NCI-H2029 (cell line): ENCODE measurements at places on chromosomes 7 and 10.
A peak's percentile ranks its signal among the peaks of the same experiment; 100 is the strongest.

- no peak for DNase-seq
Measured at GRCh38 chr7:69588773-69589172, 9.5 kb upstream of the AUTS2 start.

- peak; percentile 35 for DNase-seq
Measured at GRCh38 chr7:2863461-2864066, 19.5 kb upstream of the GNA12 start.

DNA sequence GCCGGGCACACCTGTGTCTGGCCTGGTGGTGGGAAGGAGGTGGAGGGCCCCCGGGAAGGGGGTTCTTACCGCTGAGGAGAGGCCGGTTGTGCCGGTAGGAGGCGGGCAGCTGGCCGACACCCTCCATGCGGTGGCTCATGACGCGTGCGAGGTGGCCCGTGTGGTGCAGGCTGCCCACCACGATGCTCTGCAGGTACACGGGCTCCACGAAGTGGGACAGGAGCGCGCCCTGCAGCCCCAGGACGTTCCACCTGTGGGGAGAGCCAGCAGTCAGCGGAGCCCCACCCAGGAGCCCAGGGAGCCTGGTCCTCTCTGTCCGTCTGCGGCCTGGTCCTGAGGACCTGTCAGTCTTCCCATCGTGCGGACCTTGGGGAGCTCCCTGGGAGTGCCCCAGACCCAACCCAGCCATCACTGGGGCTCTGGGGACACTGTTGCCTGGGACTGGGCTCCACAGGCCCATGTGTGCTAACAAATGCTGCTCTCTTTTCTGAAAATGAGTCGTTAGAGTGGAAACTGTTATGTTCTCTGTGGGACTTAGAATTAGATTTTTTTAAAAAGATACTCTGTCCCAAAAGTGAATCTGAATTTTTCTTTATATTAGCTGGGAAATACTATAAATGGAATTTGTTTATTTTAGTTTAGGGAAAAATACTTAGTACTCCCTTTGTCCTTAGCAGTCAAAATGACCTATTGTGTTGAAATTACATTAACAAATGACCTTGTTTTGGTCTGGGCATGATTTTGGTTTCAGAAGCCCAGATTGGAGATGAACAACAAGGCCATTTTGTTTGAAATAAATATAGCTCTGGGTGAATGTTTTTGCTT, 143.9 kb downstream of the WDR37 start:
- DNase-seq, result no peak

- DNase-seq, result no peak
Measured at GRCh38 chr7:141221007-141221612, 147.2 kb downstream of the TMEM178B start.

GRCh38 chr10:86583983-86584382, 62.4 kb upstream of the WAPL start:
- no peak for DNase-seq

DNA sequence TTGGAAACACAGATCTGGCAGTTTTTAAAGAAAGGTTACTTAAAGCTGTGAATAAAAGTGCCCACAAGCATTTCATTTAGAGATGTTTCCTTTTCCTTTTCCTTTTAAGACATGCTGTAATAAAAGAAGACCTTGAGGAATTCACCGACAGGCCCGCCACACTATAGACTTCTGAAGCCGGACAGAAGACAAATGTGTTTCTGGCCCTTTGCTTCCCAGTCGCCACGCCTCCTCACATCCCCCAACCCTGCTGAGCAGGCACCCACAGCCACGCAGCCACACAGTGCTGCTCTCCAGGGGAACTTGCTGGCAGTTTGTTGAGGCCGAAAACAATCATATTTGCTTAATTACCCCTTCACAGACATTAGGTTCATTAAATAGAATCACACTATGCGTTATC, 83.4 kb downstream of the SLC25A13 start:
- no peak for DNase-seq

DNA sequence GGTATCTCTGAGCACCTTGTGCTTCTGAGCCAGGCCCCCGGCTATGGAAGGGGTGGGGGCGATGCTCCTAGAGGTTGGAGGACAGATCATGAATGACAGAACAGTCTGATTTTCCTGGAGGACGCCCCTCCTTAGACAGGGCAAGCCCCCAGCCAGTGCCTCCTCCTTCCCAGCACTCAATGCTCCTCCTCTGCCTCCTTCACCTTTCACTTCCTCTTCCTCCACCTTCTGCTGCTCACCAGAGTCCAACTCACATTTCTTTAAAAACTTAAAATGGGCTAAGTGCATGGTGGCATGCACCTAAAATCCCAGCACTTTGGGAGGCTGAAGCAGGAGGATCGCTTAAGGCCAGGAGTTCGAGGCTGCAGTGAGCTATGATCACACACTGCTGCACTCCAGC, 71.1 kb upstream of the CUX1 start:
- DNase-seq, result no peak

- DNase-seq, result no peak
Measured at GRCh38 chr10:8473205-8473604, 418.7 kb downstream of the GATA3 start.

DNA sequence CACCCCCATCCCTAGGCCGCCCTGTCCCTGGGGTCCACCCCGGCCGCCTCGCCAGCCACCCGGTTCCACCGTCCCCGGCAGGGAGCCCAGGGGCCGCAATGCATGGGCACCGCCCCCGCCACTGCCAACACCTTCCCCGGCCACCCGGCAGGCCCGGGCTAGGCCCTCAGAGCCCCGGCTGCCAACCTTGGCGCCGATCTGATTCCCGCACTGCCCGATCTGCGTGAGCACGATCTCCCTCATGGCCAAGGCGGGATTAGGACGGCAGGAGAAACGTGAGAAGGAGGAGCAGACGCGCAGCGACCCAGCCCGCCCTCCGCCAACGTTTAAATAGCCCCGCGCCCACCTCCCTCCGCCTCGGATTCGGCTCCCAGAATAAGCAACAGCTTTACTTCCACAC, at the start of gene TUBB8:
Gene TUBB8 (minus strand): TSS at position 301 of the 400 bp plus-strand sequence. CDS start 58 bp downstream, at position 243.
- no peak for DNase-seq

- DNase-seq, result no peak
Measured at GRCh38 chr10:11913079-11913641, 90.0 kb downstream of the PROSER2 start.

DNA sequence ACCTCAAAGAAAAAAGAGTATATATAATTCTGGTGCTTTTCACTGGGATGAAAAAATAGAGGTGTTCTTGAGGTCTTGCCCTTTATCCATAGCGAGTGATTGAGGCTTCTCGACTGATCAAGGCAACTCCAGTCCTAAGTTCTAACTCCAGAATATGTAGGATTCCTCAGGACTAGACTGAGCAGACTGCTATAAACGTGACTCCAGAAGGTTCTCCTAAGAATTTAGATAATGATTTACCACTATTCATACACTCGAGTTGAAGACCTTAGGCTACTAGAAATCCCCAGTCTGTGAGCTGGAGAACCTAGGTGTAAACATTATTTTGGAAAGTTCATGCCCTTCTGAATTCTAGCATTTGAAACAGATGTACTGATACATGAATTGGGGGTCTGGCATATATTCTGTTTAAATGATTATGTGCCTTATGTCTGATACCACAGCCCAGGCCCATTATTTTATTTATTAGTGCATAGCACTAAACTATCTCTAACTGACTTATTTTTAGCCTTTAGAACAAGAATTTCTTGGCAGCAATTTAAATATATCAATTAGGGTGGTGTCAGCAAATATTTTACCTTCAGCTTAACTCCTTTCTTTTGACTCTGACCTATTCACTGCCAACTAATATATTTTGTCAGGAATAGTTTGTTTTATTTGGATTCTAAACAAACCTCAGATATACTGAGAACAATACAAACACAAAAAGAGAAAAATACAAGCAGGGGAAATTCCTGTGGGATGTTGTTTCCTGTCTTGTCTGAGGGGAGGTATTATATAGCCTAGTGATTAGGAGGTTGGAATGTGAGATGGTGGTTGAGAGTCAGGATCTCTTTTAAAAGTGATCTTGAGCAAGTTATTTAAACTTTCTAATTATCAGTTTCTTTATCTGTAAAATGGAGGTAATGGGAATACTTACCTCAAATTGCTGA, 75.8 kb downstream of the PODXL start:
- no peak for DNase-seq

DNA sequence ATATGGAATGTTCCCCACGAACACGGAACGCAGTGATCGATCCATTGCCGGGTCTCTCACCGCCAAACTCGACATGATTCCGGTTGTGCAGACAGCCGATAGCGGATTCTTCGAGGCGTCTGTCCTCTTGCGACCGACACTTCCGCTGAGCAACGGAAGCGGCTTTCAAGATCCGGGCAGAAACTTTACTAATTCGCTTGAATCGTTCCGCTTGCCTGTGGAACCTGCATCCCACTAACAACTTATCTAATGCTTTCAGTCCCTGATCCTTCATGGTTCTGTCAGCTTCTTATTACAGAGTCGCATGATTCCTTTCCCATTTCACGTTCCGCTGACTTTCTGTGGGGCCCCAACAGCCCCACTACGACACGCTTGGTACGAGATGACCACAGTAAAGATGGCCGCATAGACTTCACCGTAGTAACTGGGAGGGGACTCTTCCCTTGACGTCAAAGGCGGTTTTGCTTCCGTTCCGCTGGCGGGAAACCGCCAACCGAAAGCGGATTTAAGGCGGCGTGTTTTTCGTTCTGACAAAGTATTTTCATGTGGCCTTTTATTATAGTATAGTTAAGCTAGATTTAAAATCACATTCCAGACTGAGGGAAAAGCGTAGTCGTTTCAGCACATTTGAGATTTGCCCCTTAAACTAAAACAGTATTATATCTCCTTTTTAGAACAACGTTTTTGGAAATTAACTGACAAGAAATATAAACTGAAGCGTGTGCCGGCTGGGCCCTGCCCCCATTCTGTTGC, at the start of gene CSTF2T:
Gene CSTF2T (minus strand): TSS at position 121 of the 753 bp plus-strand sequence. CDS start 46 bp downstream, at position 75.
- peak; percentile 55 for DNase-seq

GRCh38 chr7:117312593-117313580, 10.0 kb downstream of the WNT2 start:
- DNase-seq, result no peak

GRCh38 chr10:84429926-84430520, 101.6 kb downstream of the CCSER2 start:
- DNase-seq, result peak; percentile 8

DNA sequence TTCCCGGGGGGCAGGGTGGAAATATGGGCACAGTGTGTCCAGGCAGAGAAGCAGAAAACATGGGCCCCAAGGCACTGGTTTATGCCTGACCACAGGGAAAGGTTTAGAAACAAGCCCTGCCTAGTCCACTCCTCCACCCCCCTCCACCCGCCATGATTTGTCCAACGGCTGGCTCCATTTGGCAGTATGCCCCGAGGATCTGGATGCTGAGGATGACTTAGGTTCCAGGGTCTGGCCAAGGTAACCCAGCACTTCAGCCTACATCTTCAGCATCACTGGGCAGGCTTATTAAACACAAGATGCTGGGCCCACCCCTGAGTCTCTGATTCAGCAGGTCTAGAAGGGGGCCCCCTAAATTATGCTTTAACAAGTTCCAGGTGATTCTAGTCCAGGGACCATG, 121.9 kb downstream of the RALA start:
- no peak for DNase-seq

GRCh38 chr10:84337199-84337598, 8.8 kb downstream of the CCSER2 start:
- DNase-seq, result no peak
